ENCODE measurements at places on chromosomes 16 and 17. TPM values are rescaled to one million over a fixed set of nuclear protein-coding genes. Genes with fewer than 3 reads are reported as not detected.

GINS2 gene
- total RNA-seq = 2.5 TPM

PERCC1 gene
- total RNA-seq = 0.57 TPM

MYH13 gene
- total RNA-seq = not detected

HNF1B gene
- total RNA-seq = 18.9 TPM

DNA sequence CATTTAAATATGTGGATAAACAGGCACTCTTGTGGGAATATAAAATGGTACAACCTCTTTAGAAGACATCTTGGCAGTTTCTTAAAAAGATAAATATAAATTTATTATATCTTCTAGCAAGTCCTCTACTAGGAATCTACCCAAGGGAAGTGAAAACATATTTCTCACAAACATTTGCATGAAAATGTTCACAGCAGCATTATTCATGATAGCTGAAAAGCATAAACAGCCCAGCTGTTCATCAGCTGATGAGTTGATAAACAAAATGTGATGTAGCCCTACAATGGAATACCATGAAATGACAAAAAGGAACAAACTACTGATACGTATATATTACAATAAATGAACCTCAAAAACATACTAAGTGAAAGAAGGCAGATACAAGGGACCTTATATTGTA, 12.0 kb downstream of the DGKE start:
- no peaks in the 10 kb centered on the region for H3K4me1 ChIP-seq
- peaks cover 5% of the 10 kb centered on the region for H3K36me3 ChIP-seq

DNA sequence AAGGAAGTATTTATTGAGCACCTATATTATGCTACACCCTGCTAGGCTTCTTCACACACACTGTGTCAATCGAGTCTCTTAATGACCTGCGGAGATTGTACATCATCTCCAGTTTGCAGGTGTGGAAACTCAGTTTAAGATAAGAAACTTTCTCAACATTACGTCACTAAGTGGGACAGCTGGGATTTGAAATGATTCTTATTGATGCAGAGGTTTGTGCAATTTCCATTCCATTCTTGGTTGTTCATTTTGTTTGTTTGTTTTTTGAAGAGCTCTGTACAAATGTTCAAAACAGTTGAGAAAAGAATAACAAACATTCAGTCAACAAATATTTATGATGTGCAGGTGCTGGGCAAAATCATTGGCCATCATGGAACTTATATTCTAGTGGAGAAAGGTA, 84.8 kb downstream of the MAP2K6 start:
- no peak overlapping the region for H3K4me3 ChIP-seq
- H3K36me3 ChIP-seq = no peaks in the 10 kb centered on the region
- H3K4me1 ChIP-seq = no peaks in the 10 kb centered on the region

DNA sequence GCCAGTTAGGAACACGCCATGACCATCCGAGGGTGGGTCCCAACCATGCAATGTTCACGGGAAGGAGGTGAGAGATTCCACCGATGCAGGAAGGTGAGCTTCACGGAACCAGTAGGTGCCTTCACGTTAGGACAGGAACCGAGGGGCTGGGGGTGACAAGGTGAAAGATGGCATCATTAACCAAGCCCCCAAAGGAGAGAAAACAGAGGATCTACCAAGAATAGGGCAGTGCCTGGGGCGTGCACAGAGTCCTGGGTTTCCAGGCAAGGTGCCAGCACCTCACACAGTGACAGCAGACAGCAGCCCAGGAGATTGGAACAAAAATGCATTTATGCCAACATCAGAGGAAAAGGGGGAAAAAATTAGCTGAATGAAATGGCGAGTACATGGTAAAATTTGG, 137.9 kb downstream of the GSG1L start:
- no peak overlapping the region for H3K27ac ChIP-seq
- DNase-seq = no peak
- H3K4me1 ChIP-seq = no peaks in the 10 kb centered on the region

DNA sequence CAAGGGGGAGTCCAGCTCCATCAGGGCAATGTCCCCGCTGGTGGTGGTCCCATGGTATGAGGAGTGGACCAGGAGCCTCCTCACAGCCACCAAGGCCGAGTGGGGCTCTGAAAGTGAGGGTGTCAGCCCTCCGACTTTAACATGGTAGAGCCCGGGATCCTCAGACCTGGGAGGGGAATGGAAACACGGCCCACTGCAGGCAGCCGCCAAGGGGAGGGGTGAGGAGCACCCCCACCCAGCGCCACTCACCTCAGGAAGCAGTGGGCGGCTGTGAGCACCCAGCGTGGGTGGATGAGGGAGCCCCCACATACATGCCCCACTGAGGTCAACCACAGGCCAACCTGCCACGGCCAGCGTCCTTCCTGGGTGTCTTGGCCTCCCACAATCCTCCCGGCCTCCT, 10.8 kb downstream of the ZG16B start:
- H3K27me3 ChIP-seq = peaks cover 4% of the 10 kb centered on the region
- no peak for DNase-seq
- no peak overlapping the region for H3K4me3 ChIP-seq
- no peak overlapping the region for H3K27ac ChIP-seq
- peaks cover 17% of the 10 kb centered on the region for H3K4me1 ChIP-seq

DNA sequence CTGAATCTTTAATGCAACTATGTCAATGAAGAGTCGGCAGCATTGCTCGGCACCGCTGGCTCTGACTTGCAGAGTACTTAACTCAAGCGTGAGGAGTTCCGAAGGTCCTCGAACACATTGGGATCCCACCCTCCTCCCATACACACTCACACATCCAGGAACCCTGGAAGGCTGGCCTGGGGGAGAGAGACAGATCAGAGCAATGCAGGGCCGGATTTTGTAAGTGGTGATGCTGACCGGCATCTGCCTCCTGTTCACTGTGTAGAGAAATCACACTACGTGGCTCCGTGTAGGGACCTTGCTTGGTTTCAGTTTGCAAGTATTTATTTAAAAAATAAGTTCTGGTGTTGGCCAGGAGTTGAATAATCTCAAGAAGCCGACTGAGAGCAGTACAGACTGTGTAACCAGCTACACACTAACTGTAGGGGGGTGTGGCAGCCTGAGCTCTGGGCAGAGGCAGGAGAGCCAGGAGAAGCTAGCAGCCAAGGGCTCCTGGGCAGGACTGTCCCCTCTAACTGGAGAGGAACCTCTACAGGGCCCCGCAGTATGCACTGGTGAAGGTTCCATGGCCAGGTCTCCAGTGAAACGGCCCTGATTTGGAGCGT, 190.2 kb upstream of the TNRC6C start:
- H3K4me3 ChIP-seq = no peak overlapping the region
- no peak for DNase-seq
- no peak overlapping the region for H3K27ac ChIP-seq
- no peaks in the 10 kb centered on the region for H3K27me3 ChIP-seq

GRCh38 chr17:17900615-17901520, 64.1 kb upstream of the SREBF1 start:
- DNase-seq = peak; percentile 98
- H3K27me3 ChIP-seq = no peaks in the 10 kb centered on the region
- peaks cover 21% of the 10 kb centered on the region for H3K4me1 ChIP-seq
- H3K4me3 ChIP-seq = no peak overlapping the region
- peak overlapping the region; percentile 64 for H3K27ac ChIP-seq

Data from lung (tissue), 17 donors.